GM23338 (cell line): ENCODE measurements at places on chromosomes 2 and 18.
A peak's percentile ranks its signal among the peaks of the same experiment; 100 is the strongest.

GRCh38 chr2:227864161-227864756 is 7.2 kb upstream of the DAW1 start:
- H3K27ac ChIP-seq = no peak overlapping the region
- no peak overlapping the region for H3K4me3 ChIP-seq
- H3K27me3 ChIP-seq = no peaks in the 10 kb centered on the region
- no peaks in the 10 kb centered on the region for H3K36me3 ChIP-seq
- H3K4me1 ChIP-seq = peaks cover 20% of the 10 kb centered on the region
- no peak for DNase-seq

DNA sequence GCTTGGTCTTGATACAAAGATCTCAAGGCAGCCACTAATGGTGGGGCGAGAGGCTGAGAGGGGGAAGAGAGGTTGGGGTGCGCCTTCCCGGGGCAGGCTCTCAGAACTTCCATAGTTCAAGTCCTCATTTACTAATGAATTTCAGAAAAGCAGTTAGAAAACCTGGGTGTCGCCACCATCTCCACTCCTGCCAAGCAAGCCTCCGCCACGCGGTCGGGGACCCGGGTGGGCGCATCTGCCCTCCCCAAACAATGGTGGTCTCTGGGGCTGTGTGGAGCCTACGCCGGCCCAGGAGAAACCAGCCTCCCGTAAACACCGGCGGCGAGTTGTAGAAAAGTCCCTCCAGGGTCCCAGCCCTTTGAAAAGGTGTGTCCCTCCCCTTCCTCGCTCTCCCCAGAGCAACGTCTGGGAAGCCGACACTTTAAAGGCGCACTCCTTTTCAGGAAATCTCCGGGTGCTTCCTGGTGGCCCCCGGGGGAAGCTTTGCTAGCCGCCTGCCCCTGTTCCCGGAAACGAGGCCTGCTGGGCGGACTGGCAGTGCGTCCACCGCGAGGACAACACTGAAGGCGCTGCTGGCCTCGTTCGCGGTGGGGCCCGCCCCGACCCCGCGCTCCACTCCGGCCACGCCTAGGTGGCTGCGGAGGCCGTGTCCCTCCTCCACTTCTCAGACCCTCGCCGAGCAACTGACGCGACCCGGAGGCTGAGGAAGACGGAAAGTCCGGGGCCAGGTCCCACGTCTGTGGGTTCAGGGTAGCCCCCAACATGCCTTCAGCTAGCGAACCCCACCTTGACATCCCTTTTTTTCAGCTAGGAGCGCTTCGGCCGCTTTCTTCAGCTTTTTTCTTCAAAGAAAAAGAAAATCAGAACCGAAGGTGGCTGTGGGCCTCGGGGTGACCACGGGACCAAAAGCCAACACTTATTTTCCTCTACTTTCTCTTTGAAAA is 16.8 kb downstream of the EVX2 start:
- H3K36me3 ChIP-seq = no peaks in the 10 kb centered on the region; the same call in 1 of the 2 replicates
- peaks cover 24% of the 10 kb centered on the region for H3K4me1 ChIP-seq
- no peak overlapping the region for H3K27ac ChIP-seq
- peak; percentile 64 for DNase-seq
- peak overlapping the region; percentile 56 for H3K4me3 ChIP-seq

- no peak overlapping the region for H3K27ac ChIP-seq
- H3K4me1 ChIP-seq = no peaks in the 10 kb centered on the region
- no peaks in the 10 kb centered on the region for H3K27me3 ChIP-seq
- no peak for DNase-seq
- H3K4me3 ChIP-seq = no peak overlapping the region
These were observed 34.1 kb downstream of the ODC1 start for GRCh38 chr2:10413991-10414451.

DNA sequence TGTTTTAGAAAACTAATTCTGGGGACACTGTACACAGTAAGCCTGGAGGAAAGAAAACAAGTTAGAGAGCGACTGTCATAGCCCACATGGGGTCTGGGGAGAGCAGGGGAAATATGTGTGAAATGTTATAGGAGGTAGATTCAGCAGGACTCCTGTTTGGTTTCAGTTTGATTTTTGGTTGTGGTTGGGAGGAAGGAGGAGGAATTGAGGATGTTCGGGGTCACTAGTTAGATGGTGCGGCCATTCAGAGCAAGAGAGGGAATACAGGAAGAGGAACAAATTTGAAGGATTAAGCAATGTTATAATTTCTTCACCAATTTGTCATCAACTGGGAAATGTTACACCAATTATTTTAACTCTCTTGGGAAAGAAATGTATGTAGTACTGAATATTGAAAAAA is 25.1 kb downstream of the TTC39C start:
- H3K4me1 ChIP-seq = no peaks in the 10 kb centered on the region
- H3K36me3 ChIP-seq = no peaks in the 10 kb centered on the region; the same call in 1 of the 2 replicates
- DNase-seq = no peak
- no peak overlapping the region for H3K27ac ChIP-seq

GRCh38 chr2:197934934-197935289 is 130.5 kb downstream of the PLCL1 start:
- H3K4me1 ChIP-seq = no peaks in the 10 kb centered on the region
- H3K27me3 ChIP-seq = no peaks in the 10 kb centered on the region
- no peak for DNase-seq
- no peaks in the 10 kb centered on the region for H3K36me3 ChIP-seq

GRCh38 chr2:114008720-114009119 is 118.8 kb downstream of the ACTR3 start:
- DNase-seq = no peak
- no peaks in the 10 kb centered on the region for H3K27me3 ChIP-seq
- no peak overlapping the region for H3K4me3 ChIP-seq
- H3K36me3 ChIP-seq = no peaks in the 10 kb centered on the region
- no peaks in the 10 kb centered on the region for H3K4me1 ChIP-seq

DNA sequence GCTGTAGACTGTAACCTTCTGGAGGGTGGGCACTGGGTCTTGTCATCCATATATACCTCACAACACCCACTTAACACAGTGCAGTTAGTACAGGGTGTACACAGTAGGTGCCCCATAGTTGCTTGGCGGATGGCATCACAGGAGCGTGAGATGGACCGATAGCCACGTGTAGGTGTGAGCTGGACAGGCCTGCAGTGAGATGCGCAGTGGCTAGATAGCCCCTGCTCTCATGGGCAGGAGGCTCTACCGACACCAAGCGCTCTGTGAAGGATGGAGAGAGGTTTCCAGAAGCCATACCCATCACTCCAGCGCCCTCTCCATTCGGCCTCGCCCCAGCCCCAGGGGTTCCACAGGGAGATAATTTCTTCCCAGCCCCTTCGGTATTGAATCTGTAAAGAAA is 49.5 kb downstream of the CAPN13 start:
- no peaks in the 10 kb centered on the region for H3K27me3 ChIP-seq
- no peaks in the 10 kb centered on the region for H3K4me1 ChIP-seq
- no peak for DNase-seq
- H3K4me3 ChIP-seq = no peak overlapping the region

DNA sequence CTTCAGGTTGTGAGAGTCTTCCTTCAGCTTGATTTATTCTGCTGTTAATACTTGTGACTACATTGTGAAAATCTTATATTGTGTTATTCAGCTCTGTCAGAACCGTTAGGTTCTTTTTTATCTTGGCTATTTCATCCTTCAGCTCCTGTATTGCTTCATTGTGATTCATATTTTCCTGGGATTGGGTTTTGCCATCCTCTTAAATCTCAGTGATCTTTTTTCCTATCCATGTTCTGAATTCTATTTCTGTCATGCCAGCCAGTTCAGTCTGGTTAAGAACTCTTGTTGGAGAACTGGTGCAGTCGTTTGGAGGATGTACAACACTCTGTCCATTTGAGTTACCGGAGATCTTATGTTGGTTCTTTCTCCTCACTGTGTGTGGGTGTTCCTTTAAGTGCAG is 19.1 kb downstream of the MSTN start:
- H3K36me3 ChIP-seq = no peaks in the 10 kb centered on the region
- H3K4me1 ChIP-seq = no peaks in the 10 kb centered on the region
- no peak overlapping the region for H3K27ac ChIP-seq
- H3K4me3 ChIP-seq = no peak overlapping the region
- H3K27me3 ChIP-seq = no peaks in the 10 kb centered on the region
- DNase-seq = no peak

DNA sequence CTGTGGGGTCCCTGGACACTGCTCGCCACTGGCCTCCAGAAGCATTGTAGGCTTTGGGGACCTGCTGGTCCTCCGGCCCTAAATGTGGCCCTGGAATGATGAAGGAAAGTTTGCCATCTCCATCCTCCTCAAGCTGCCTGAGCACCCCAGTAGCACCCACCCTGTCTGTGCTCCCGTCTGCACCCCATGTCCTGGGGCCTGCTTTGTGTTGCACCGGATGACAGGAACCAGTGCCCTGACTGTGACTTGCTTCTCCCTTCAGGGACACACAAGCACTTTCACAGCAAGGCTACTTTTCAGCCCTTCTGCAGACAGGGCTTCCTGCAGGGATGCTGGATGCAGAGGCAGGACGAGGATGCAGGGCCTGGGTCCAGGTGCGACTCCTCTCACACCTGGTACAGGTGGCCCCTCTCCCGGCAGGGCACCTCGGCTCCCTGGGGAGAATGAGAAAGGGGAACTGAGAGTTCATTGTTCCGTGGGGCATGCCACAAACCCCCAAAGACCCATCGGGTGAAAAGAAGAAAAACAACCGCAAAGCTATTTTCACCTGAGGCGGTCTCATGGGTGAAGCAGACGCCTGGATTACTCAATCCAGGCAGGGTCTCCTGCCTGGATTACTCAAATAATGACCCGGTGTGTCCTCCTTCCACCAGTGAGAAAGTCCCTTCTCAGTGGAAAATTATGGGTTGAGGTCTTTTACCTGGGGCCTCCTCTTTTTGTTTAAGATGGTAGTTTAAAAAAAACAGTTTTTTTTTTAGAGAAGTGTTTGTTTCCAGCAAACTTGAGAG is 74.9 kb downstream of the LONRF2 start:
- no peaks in the 10 kb centered on the region for H3K36me3 ChIP-seq
- no peaks in the 10 kb centered on the region for H3K4me1 ChIP-seq
- no peak overlapping the region for H3K4me3 ChIP-seq
- DNase-seq = no peak

- H3K4me3 ChIP-seq = no peak overlapping the region
- no peaks in the 10 kb centered on the region; the same call in 1 of the 2 replicates for H3K36me3 ChIP-seq
- no peak overlapping the region for H3K27ac ChIP-seq
- no peak for DNase-seq
- no peaks in the 10 kb centered on the region for H3K4me1 ChIP-seq
- H3K27me3 ChIP-seq = no peaks in the 10 kb centered on the region
These were observed 214.5 kb upstream of the FBXO11 start for GRCh38 chr2:48120759-48121242.
